ENCODE measurements at places on chromosomes 11 and 22.

DNA sequence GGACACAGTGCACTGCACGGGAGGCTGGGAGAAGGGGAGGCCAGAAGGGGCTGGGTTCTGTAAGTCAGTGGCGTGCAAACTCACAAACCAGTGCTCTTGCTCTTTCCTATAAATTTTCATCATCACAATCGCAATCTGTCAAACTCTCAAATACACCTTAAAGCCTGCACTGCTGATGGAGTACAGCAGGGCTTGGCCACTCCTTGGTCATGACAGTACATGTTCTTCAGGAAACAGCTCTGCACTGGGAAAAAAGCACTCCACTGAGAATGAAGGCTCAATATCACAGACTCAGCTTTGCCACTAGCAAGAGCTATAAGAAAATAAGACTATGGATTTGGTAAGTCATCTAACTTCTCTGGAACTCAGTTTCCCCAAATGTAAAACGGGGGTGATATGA, 111.0 kb downstream of the RBFOX2 start:
- DNase-seq: no peak

GRCh38 chr11:67649634-67650510, 658 bp downstream of the ACY3 start:
- no peak for DNase-seq

DNA sequence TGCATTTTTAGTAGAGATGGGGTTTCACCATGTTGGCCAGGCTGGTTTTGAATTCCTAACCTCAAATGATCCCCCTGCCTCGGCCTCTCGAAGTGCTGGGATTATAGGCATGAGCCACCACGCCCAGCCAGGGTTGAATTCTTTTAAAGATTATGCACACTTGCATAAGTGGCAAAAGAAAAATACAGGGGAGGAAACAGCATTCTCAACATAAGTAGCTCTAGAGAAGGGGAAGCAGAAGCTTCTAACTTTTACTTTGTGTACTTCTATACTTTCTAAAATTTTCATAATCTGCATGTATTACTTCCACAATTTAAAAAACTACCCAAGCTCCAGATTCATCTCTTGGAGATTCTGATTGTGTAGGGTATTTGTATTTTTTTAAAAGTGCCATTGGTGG, 108.0 kb downstream of the SLC1A2 start:
- DNase-seq: no peak

DNA sequence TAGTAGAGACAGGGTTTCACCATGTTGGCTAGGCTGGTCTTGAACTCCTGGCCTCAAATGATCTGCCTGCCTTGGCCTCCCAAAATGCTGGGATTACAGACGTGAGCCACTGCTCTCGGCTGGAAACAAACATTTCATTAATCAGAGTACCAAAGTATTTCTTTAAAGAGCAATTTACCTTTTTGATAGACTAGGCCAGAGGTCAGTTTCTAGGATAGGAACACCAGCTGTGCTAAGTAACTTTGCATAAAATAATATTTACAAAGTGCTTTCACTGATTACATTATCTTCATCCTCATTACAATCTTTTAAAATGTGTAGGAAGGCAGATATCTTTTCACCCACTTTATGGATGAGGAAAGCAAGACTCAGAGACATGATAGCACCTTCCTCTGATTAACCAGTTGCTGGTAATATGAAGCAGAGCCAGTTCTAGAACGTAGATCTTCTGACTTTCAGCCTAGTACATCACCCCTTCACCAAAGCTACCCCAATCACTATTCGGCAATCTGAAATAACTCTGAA, 355.2 kb downstream of the SOX6 start:
- DNase-seq: no peak

GRCh38 chr11:1854949-1855885, 2.3 kb downstream of the LSP1 start:
- no peak for DNase-seq
